Small intestine (tissue), 16 donors: ENCODE measurements at places on chromosomes 16 and 17. TPM values are rescaled to one million over a fixed set of nuclear protein-coding genes. Genes with fewer than 3 reads are reported as not detected.
A peak's percentile ranks its signal among the peaks of the same experiment; 100 is the strongest.

Gene C16orf96
- 0.03 TPM for polyA plus RNA-seq

Gene RNU2-1
- polyA plus RNA-seq: not detected

Gene NTN3
- not detected for polyA plus RNA-seq

Gene TNFRSF13B
- not detected for polyA plus RNA-seq

Gene CBFB
- 5.4 TPM for polyA plus RNA-seq

Gene KRT25
- polyA plus RNA-seq: not detected

Gene NACA2
- 0.38 TPM for polyA plus RNA-seq

- no peak for DNase-seq
Observed at GRCh38 chr17:72702998-72703397, 389.5 kb downstream of the SLC39A11 start.

GRCh38 chr16:85196976-85197375, 84.7 kb upstream of the CIBAR2 start:
- DNase-seq: no peak

DNA sequence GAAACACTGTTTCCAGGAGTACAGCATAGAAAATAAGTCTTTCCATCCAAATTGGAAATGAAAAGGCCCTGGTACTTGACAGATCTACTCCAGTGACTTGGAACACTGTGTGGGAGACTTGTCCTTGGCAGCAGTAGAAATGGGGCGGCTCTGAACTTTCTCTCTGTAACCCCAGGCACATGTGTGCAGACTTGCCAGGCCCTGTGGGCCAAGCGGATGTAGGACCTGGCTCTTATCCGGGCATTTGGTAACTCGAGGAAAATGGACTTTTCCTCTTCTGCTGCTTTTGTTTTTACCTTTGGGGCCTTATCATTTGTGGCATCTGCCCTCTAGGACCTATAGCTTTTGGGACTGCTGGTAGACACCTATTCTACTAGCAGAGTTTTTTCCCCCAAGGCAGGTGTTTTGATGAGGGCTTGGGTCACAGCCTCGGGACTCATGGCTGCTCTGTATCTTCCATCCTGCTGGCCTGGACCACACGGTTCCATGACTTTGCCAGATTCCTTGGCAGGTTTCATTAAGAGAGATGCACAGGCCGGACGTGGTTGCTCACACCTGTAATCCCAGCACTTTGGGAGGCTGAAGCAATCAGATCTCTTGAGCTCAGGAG, 43.5 kb downstream of the SMPD3 start:
- no peak for DNase-seq

DNA sequence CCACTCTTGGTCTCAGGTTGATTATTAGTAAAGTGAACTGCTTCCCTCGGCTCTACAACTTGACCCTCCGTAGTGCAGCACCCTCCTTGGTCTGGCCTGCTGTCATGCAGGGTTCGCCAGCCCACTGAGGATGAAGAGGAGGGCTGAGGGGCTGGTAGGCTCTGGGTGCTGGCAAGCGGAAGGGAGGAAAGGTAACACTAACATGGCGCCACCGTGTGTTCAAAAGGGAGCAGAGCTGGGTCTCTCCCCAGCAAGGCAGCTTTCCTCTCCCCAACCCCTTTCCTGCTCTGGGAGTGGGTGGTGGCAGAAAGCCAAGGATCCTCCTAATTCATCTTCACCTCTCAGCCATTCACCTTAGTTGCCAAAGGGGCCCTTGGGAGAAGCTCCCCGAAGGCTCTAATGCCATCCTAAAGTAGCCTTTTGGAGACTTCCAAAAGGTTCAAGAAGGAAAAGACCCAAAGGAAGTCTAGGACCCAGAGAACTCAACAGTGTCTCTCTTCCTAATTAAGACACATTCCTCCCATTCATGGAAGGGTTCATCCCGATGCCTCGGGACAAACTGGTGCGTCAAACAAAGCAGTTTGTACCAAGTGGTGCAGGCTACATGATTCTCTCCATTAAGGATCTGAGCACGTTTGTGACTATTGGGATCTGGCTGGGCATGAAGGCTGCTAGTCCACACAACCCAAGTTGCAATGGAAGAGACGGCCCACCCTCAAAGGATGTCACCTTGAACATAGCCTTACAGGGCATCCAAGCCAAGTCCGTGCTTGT, 90.8 kb upstream of the TOB1 start:
- DNase-seq: peak; percentile 72

- no peak for DNase-seq
Observed at GRCh38 chr16:30011714-30012504, 1.1 kb upstream of the DOC2A start.

- DNase-seq: no peak
Observed at GRCh38 chr16:66469291-66469946, 42.3 kb downstream of the BEAN1 start.

DNA sequence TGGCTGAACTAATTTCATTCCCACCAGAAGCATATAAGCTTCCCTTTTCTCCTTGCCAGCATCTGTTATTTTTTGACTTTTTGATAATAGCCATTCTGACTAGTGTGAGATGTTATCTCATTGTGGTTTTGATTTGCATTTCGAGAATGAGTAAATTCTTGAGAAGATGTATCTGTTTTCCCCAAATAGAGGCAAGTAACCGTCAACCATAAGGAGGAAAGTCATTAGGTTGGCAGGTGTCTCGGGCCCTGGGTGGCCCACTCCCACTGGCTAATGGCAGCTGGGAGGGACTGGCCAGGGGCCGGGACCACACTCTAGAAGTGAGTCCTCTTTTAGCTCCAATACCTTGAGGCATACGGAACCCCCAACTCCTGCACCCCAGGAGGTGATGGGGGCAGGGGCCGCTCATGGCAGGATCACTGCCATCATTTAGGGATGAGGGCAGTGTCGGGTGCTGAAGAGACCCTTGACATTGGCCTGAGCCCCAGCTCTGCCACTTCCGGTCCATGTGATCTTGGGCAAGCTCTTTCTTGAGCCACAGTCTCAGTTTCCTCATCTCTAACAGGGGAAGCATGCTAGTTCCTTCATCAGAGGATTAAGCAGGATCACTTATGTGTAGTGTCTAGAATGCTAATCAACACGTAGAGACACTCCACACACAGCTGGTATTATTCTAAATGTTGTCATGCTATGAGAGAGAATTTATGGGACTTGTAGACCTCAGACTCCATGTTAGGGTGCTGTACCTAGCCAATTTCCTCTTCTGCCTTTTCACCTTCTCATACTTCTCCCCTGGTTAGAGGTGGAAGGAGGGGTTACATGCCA, 44.3 kb downstream of the RGS9 start:
- no peak for DNase-seq

GRCh38 chr17:57562184-57562698, 182.9 kb downstream of the CCDC182 start:
- DNase-seq: no peak

DNA sequence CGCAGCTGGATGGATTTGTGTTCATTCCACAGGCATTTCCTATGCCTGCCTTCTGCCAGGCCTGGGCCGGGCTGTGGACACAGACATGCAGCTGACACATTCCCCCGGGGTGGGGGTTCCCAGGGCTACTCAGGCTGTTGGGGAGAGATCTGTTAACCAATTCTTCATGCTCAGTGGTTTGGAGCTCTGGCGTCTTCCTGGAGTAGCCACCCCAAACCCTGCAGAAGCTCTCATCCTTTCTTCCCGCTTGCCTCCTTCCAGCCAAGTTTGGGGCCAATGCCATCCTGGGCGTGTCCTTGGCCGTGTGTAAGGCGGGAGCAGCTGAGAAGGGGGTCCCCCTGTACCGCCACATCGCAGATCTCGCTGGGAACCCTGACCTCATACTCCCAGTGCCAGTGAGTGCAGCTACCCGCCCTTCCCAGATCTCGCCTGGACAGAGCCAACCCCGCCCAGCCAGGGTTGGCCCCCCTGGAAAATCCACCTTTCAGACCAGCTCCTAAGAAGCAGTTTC, 2.6 kb downstream of the ENO3 start:
- DNase-seq: no peak
